Common myeloid progenitor, CD34-positive (primary cell): ENCODE measurements at places on chromosomes 12 and 14.

GRCh38 chr14:52473557-52473956, 78.7 kb downstream of the TXNDC16 start:
- DNase-seq, result peak; percentile 63

DNA sequence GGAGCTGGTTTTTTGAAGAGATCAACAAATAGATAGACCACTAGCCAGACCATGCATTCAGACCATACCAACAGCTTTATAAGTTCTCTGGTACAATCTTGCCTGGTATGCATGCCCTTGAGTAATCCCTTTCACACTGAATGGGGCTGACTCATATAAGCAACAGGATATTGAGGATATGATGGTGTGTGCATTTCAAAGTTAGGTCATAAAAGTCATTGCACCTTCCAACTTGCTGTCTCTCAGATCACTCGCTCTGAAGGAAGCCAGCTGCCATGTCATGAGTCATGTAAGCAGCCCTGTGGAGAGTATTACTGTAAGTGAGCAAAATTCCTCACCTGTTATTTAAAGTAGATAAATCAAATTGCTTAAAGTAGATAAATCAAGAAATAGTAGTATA, 45.0 kb upstream of the OR6J1 start:
- peak; percentile 57 for DNase-seq

- DNase-seq, result no peak
Observed at GRCh38 chr14:39772627-39773026, 340.4 kb upstream of the FBXO33 start.

GRCh38 chr12:72453550-72453949, 181.4 kb downstream of the TRHDE start:
- no peak for DNase-seq

- no peak for DNase-seq
Observed at GRCh38 chr14:61227884-61228591, 53.1 kb downstream of the TMEM30B start.

DNA sequence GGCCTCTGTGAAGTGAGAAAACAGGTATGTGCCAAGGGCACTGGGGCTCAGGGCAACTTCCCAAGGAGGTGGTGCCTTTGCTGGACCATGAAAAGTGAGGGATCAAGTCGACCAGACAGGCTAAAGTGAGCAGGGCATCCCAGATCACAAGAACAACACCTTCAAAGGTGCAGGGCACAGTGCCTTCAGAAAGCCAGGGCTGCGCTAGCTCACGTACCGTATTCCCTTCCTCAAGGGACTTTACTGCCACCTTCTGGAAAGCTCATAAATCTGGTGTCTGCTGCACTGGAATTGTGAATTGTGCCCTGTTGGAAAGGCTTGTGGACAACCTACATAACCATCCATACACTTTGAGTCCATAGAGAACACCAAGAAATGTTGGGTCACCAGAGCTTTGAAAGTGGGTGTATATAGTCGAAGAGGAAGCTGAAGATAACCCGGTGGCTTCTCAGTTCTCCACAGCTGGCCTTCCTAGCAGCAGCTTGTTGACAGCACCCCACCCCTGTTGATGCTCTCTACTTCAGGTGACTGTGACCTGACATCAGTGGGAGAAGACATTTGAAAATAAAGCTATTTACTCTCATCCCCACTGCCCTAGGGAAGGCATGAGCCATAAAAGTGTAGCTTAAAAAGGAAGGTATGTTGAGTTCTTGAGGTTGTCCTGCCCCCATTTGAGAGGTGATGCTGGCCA, 24.5 kb downstream of the FIGNL2 start:
- DNase-seq, result peak; percentile 66

- no peak for DNase-seq
Observed at GRCh38 chr12:29343022-29343799, 37.8 kb downstream of the ERGIC2 start.

DNA sequence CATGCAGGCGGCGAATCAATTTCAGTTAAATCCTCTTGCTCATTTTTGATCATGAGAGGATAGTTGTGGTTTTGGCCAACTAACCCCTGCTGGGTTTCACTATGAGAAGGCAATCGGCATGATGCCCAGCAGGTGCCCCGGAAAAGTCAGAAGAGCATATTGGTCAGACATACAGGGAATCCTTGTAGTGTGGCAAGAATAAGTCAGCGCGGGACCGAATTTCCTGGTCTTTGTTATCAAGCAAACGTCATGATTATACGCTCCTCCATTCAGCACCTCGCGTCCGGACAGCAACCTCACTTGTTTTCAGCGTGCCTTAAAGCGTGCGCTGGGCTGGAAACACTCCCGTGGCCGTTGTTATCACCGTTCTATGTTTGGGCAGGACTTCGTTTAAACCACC, 1.8 kb downstream of the TBC1D30 start:
- peak; percentile 60 for DNase-seq

- peak; percentile 17 for DNase-seq
Observed at GRCh38 chr14:22305607-22306006, 283.4 kb downstream of the DAD1 start.

GRCh38 chr12:104385510-104385909, 71.2 kb upstream of the CHST11 start:
- DNase-seq, result no peak

- DNase-seq, result peak; percentile 27
Observed at GRCh38 chr12:44317651-44318126, 481.8 kb downstream of the TMEM117 start.

- peak; percentile 45 for DNase-seq
Observed at GRCh38 chr12:14167005-14167628, 185.7 kb upstream of the GRIN2B start.

GRCh38 chr12:113077057-113077858, 20.7 kb downstream of the DTX1 start:
- peak; percentile 62 for DNase-seq

GRCh38 chr12:85006206-85006605, 29.9 kb downstream of the TSPAN19 start:
- no peak for DNase-seq
